WERI-Rb-1 (cell line): ENCODE measurements at places on chromosomes 1 and 21.

GRCh38 chr21:43277481-43278351, 108.9 kb downstream of the CRYAA start:
- DNase-seq, result no peak

- no peak for DNase-seq
Observed at GRCh38 chr1:151619489-151620093, 7.7 kb downstream of the SNX27 start.

DNA sequence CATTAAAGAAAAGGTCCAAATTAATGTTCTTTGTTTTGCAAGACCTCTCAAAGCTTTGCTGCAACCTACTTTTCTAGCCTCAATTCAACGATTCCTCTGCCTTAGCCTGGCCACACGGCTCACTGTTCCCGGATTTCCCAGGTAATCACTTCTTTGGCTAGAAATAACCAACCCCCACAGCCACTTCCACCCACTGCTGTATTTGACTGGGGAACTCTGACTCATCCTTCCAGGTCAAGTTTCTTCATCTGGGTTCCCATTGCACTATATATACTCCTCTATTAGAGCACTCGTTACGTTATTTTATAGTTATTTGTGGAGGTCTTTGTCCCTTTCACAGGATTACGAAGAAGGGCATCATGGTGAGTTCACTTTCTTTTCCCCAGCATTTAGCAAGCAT, 185.9 kb downstream of the CACNA1E start:
- DNase-seq, result no peak

- DNase-seq, result no peak
Observed at GRCh38 chr21:43987509-43987908, 24.6 kb upstream of the TRAPPC10 start.

GRCh38 chr21:25997788-25998611, 172.6 kb downstream of the APP start:
- DNase-seq, result peak; percentile 73

- DNase-seq, result peak; percentile 56
Observed at GRCh38 chr1:39105841-39106765, 80.0 kb downstream of the NDUFS5 start.
